Stimulated activated CD4-positive, alpha-beta T cell treated with anti-CD3 and anti-CD28 coated beads, Interleukin-1b, Interleukin-23, amount 100 ng/mL, for 1 hour (primary cell): ENCODE measurements at places on chromosomes 4 and X.

- DNase-seq, result no peak
Observed at GRCh38 chrX:69148946-69149345, 16.3 kb downstream of the PJA1 start.

DNA sequence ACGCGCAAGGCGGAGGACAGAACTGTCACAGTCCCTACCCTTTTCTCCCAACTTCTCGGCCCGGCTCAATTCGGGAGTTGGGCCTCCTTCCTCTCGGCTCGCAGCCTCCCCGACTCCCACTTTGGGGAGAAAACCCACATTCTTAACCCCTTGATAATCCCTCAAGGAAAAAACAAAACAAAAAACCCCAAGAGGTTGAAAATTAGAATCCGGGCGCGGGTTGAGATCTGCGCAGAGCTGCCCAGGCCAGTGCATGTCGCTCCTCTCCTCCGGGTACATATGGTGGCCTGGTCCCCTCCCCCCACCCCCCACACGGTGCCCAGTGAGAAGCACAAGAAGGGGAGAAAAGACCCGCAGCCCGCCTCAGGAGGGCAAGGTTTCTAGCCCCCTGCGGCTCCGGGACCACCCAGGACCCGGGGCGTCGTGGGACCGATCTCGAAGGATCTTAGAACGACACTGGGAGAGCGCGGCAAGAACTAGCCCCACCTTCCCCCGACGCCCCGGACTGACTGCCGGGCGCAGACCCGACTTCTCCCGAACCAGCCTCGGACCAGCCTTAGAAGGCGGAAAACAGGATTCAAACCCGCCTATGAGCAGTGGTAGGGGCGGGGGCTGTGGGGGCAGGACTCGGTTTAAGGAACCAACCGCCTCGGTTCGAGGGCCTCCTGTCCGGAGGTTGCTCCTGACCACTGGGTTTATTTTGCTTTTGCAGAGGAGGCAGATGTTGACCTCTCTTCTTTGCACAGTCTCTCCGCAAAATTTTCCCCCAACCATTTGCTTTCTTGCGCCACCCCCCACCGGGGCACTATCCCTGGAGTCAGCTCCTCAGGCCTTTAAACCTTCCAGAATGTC lies 2.5 kb upstream of the PDGFRA start:
- DNase-seq, result no peak

GRCh38 chr4:139905489-139905888 lies 239.9 kb downstream of the MGST2 start:
- no peak for DNase-seq

DNA sequence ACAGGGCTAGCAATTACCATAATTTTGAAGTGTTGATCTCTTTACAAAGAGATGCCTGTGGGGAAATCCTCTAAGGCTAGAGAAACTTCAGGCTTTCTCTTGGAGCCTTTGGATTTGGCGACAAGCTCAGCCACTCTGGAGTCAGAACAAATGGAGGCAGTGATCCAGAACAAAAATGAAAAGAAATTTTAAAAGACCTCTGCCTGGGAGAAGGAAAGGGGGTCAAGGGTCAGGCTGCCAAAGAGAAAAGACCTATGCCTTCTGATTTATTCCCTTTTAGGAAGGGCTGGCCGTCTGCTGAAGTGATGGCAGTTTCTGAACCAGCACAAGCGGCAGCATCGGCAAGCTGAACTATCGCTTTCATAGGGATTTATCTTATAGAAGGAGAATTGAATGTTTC lies 140.8 kb upstream of the SFRP2 start:
- no peak for DNase-seq

DNA sequence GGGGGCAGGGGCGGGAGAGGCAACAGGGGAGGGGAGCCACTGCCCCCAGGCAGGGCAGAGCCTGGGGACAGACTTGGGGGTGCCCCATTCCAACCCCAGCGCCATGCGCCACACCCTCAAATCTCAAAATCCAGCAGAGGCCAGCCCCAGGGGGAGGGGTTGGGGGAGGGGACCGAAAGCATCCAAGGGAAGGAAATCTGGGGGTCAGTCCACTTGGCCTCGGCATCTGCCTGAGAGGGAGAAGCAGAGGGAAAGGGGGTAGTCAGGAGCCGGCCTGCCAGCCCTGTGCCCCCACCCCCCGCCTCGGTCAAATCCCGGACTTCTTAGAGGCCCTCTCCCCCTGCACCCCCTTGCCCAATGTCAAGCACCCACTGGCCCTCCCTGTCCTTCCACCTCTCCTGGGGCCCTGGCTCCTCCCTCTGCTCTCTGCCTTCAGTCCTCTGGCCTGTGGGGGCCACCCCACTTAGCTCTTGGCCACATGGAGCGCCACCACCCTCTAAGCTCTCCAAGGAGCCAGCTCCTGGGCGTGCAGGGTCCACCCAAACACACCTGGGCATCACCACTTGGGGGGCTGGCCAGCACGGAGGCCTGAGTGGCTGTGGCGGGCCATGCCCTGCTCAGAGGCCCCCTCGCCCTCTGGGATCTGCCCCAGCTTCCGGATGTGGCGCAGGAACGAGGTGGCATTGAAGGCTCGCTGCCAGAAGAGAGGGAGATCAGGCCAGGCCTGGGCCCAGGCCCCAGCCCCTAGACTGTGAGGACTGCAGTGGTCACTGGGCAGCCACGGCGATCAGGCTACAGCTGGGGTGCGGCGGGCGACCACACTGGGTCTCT lies 3.5 kb downstream of the PNCK start:
- DNase-seq, result no peak

DNA sequence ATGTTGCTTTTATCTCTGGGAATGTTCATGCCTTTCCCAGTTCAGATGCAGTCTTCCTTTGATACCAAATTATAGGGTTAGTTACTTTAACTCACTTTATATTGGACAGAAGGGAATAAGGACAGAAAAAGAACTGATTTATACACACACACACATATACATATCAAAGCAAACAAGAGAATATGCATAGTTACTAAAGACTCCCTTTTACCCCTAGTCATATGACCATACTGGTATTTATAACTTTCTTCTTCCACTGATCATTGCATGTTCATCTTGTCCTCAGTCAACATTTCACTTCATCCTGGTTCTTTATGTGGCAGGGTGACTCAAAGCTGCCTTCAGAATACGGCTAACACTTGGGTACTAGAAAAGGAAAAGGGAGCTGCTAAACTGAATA lies 120.4 kb downstream of the PARM1 start:
- DNase-seq, result no peak

DNA sequence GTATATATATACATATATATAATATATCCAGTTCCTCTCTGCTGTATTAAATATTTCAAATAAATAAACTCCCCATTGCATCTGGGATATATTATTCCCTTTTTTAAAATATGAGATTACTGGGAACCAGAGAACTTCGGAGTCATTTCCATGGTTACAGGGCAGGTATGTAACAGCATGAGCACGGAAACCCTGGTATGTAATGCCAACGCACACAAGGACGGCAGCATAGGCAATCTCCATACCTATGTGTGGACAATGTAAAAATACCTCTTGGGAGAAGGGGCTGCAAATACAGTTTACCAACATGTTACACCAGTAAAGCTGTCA lies 62.8 kb downstream of the NUDT10 start:
- no peak for DNase-seq

- no peak for DNase-seq
Observed at GRCh38 chrX:149513825-149514428, 8.8 kb upstream of the IDS start.

GRCh38 chr4:108314900-108315589 lies 146.3 kb upstream of the LEF1 start:
- DNase-seq, result no peak

- DNase-seq, result no peak
Observed at GRCh38 chr4:36747277-36748129, 466.1 kb downstream of the DTHD1 start.

DNA sequence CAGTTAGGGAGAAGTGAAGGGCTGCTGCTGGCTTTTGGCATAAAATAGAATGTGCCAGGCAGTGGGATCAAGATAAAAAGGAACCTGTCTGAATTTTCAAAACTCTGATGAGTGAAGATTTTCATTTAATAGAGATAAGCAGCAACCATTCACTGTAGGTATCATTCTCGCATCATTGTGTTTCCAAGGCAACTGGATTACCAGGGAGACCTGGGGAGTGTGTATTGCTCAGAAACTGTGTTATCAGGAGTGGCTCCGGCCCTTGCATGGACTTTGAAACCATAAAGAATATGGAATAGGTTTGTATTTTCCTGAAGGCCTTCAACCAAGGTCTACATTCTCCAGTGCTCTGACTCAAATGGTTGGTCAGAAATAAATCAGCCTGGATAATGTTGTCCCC lies 23.3 kb upstream of the MAGEA4 start:
- no peak for DNase-seq

- no peak for DNase-seq
Observed at GRCh38 chrX:136659174-136659573, 11.2 kb downstream of the CD40LG start.

DNA sequence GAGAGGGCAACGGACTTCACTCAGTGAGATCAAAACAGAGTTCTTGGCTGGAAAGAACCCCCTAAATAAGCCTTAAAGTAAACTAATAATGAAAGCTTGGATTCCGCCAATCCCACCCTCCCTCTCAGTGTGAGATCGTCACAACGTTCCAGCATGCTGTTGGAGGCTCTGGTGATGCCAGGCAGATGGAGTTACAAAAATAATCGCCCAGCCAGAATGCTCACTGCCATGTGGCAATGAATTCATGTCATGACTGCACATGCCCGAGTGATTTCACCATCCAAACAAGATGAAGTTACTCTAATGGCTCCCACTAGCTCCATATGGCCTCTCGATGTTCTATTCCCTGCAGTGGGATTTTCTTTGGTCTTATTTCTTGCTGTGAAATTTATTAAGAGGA lies 248.0 kb downstream of the SPATA18 start:
- no peak for DNase-seq

DNA sequence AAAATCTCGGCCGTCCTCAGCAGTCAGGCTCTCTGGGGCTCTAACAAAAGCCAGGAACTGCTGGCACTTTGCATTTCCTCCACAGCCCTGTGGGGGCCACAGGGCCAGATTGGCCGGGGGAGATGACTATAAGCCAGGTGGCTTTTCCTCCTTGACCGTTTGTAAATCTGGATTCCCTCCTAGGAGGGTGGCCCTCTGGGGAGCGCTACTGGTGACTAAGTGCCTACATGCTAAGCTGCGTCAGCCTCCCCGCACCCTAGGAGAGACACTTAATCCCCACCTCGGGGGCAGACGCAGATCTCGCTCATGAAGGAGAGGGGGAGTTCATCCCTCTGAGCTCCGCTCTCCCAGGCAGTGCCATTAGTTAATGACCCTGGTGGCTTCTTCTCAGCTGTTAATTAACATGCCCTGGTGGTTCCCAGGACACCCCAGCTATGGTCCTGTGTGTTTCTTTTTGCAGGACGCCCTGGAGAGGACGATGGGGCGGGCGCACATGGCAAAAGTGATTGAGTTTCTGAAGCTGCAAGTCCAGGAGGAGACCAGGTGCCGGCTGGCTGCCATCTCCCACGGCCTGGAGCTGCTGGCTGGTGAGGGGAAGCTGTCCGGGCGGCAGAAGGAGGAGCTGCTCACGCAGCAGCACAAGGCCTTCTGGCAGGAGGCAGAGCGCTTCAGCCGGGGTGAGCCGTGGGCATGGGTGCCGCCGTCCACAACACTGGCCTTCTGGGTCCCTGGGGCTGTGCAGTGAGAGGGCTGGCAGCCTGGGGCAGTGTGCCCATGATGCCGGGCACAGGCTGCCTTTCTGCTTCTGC lies 41.6 kb downstream of the EVC start:
- no peak for DNase-seq

DNA sequence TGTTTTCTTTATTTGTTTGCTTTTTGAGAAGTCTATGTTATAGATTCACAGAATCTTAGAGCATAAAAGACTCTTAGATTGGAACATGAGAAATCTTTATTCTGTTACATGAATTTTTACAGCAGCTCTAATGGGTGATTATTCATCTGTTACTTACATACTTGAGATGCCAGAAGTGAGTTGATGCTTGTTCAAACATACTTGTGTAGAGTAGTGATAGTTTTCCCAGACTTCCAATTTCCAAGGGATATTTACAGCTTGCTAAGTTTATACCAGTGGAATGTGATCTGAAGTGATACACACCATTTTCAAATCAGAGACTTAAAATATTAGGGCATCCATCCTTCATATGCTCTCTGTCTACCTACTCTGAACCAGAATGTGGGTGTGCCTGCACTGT lies 252.9 kb upstream of the SMIM31 start:
- no peak for DNase-seq

GRCh38 chr4:119797238-119797894 lies 168.8 kb upstream of the PDE5A start:
- DNase-seq, result no peak

DNA sequence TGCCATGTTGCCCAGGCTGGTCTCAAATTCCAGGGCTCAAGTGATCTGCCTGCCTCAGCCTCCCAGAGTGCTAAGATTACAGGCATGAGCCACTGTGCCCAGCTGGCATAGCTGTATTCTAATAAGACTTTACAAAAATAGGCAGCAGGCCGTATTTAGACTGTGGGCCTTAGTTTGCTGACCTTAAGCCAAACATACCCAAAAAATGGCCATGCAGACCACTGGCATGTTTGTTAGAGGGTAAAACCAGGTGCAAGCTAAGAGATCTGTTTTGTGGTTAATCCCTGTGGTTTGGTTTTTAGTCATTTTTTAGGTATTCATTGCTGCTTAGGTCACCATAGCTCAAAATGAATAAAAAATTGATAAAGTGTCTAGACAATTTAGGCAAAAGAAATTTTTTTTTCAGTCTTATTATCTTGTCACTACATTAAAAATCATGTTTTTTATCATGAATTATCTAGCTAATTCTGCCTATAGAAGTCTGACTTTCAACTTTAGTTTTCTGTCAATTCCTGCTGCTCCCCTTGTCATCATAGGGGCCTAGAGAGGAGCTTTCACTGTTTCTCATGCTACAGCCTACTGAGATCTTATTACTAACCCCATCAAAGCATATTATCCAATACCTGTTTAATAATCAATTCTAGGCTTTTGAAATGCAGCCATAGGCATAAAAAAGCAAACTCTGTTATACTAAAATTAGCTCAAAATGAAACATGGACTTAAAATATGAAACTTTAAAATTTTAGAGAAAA lies 7.5 kb upstream of the SPINK2 start:
- no peak for DNase-seq

DNA sequence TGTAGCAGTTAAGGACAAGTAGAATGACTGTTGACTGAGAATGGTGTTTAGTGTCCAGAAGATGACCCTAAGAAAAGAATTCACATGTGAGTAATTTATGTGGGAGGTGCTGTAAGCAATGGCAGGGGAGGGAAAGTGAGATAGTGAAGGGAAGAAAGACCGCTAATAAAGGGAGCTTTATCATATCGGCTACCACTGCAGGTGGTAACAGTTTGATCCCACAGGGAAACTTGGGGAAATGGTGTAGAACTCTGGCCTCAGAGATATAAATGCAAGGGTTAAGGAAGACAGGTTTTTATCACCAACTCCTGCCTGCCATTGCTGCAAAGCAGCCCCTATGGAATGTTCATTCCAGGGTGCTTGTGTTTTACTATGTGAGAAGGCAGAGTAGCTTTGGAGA lies 489.6 kb downstream of the STPG2 start:
- DNase-seq, result no peak

GRCh38 chr4:183658362-183659028 lies 490 bp downstream of the RWDD4 start:
- no peak for DNase-seq

GRCh38 chr4:48315728-48316630 lies 25.4 kb upstream of the SLAIN2 start:
- DNase-seq, result no peak

- DNase-seq, result no peak
Observed at GRCh38 chrX:41781500-41781899, 57.5 kb downstream of the GPR82 start.
